ENCODE measurements at places on chromosomes 16 and 17.

GRCh38 chr16:70267516-70267915, 15.8 kb upstream of the EXOSC6 start:
- DNase-seq: no peak

DNA sequence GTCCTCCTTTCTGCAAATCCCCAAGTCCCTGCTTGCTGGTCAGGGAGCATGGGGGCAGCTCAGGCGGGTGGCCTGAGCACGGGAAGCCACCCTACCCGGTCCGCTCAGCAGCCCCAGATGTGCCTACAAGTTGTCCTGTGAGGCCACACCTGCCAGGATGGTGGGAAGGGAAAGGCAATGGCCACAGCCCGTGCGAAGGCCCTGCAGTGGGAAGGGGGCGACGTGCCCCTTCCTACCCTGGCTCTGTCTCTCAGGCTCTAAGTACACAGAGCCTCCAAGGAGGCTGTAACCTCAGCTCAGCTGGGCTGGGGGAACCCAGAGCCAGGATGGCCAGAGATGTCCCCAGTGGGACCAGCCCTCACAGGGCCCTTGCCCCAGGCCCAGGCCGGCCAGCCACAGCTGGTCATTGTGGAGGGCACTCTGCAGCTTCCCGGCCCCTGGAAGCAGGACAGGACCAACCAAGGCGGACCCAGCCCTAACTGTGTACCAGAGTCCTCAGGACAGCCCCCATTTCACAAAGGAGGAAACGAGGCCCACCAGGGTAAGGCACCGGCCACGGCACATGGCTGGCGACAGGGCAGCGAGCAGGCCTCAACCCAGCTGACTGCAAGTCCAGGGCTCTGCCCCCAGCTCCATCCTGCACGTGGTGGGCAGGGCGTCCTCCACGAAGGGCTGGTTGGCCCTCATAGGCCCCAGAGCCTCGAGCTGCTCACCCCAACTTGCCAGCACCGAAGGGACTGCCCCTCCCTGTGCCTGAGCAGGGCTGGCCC, 82.3 kb downstream of the RTN4RL1 start:
- no peak for DNase-seq

DNA sequence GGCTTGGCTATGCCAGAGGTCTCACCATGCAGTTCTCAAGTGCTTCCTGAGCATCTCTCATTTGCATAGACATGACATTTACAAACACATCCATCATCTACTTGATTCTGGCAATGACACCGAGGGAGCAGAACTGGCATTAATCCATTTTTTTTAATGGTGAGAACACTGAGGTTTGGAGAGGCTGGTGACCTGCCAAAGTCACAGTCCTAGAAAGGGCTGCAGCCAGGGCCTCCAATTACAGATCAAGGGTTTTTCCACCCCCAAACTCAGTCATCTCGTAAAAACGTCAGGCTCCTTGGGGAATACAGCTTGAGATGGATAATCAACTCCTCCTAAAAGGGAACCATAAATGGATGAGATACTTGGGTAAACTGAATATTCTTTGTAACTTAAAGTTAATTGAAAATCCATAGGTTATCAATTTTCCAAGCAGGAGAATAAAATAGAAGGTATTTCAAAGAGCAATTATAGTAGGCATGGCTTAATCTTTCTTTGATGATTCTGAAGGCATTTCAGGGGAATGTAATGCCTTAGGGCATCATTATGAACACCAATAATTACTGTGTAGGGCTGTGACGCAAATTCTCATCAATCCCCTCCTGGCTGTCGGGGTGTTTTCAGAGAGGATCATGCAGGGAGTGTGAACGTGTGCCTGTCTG, 9.4 kb upstream of the MEOX1 start:
- DNase-seq: no peak

- no peak for DNase-seq
These were observed 465.4 kb downstream of the CDH11 start for GRCh38 chr16:64656471-64656870.

- DNase-seq: no peak
These were observed 62.8 kb downstream of the DHRS7C start for GRCh38 chr17:9728564-9728963.

DNA sequence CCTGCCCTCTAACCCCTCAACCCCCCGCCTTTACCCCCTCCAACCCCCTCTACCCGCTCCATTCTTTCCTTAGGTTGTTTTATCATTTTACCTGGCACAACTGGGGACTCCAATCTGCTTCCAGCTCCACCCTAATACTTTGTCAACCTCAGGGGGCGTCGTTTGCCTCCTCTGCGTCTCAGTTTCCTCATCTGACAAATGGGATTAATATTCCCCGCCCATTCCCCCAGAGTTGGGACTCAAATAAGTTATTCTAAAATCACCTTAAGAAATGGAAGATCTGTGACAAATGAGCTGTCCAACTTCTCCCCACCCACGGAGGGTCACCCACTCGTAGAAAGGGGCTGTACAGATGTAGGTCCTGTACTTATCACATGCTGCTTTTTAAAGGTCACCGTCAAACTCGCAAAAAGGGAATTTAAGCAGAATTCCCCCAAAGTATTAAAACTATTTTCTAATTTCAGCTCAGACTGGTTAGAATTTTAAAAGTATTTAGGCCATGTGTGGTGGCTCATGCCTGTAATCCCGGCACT, 40.6 kb upstream of the CPNE2 start:
- DNase-seq: no peak

DNA sequence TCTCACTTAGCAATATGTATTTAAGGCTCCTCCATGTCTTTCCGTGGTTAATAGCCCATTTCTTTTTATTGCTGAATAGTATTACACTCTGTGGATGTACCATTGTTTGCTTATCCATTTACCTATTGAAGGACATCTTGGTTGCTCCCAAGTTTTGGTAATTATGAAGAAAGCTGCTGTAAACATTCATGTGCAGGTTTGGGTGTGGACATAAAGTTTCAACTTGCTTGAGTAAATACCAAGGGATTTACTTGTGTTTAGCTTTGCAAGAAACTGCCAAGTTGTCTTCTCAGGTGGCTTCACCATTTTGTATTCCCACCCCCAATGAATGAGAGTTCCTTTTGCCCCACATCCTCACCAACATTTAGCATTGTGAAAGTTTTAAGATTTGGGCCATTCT, 9.5 kb downstream of the LRRC36 start:
- no peak for DNase-seq

DNA sequence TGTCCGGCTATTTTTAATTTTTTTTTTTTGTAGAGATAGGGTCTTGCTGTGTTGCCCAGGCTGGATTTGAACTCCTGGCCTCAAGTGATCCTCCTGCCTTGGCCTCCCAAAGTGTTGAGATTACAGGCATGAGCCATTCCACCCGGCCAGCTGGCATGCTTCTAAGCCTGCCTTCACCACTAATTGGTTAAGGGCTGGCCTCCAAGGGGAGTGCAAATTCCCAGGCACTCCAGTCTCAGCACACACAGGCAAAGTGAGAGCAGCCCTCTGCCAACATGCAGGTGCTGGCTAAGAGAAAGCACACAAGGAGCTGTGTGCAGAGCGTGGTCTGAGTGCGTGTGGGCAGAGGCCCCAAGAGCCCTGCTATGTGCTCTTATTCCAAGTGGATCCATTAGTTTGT, 149.8 kb upstream of the HS3ST2 start:
- DNase-seq: no peak

DNA sequence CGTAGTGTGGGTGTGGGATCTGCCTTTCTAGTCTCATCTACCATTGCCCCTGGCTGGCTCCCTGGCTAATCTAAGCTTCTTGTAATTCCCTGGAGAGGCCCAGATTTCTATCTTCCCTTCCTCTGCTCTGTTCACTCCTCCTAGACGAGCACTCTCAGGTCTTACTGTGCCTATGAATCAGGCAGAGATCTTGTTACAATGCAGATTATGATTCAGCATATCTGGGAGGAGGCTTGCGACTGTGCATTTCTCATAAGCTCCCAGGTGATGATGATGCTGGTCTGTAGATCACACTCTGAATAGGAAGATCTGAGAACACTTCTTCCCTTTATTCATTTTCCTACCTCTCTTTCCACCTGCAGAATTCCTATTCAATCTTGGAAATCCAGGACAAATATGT, 200.1 kb downstream of the CBLN1 start:
- DNase-seq: no peak

GRCh38 chr16:10266809-10267208, 84.6 kb upstream of the GRIN2A start:
- DNase-seq: peak; percentile 12

GRCh38 chr16:47612711-47613110, 151.6 kb downstream of the PHKB start:
- DNase-seq: no peak

DNA sequence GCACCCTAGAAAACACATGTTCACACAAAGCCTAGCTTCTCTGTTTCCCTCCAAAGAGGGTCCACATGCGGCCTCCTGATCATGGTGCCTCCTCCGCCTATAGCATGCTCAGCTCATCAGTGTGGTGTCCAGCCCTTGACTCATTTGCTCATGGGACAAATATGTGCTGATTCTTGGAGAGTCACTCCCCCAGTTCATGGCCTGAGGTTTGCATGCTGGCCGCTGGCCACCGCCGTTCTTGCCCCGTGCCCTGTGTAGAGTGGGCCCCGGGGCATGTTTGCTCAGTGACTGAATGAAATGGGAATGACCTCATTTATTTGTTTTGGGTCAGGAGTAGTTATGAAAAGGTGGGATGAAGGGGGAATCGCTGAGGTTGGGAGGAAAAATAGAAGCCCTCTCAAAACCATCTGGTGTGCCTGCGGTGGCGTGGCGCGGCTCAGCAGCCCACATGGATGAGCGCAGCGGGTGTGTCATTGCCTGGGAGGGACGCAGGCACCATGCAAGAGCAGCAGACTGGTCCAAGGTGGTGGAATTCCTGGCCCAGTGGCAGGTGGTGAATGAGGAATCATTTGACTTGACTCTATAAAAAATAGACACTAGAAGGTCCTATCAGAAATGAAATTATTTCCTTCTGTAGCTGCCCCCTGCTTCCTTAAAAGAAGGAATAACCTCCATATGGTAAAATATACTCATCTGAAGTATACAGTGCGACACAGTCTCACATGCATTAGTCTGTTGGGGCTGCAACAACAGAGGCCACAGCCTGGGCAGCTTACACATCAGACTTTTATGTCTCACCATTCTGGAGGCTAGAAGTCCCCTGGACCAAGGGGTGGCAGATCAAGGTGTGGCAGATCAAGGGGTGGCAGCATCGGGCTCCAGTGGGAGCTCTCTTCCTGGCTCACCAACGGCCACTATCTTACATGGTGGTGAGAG, 31.7 kb downstream of the CRISPLD2 start:
- DNase-seq: no peak

DNA sequence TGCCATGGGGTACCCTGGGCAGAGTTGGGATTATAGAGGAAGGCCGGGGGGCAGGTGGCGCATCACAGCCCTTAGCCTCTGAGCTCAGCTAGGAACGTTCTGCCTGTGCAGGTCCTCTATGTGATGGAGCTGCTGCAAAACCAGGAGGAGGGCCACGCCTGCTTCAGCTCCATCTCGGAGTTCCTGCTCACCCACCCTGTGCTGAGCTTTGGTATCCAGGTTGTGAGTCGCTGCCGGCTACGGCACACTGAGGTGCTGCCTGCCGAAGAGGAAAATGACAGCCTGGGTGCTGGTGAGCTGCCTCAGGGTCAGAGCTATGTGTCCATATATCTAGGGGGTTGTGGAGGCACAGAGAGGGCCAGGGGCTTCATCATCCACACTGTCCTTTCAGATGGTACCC, 5.8 kb upstream of the NRN1L start:
- DNase-seq: no peak

- no peak for DNase-seq
These were observed 5.9 kb downstream of the GAS7 start for GRCh38 chr17:10192461-10192860.

GRCh38 chr16:88062341-88063210, 111.3 kb downstream of the BANP start:
- no peak for DNase-seq

DNA sequence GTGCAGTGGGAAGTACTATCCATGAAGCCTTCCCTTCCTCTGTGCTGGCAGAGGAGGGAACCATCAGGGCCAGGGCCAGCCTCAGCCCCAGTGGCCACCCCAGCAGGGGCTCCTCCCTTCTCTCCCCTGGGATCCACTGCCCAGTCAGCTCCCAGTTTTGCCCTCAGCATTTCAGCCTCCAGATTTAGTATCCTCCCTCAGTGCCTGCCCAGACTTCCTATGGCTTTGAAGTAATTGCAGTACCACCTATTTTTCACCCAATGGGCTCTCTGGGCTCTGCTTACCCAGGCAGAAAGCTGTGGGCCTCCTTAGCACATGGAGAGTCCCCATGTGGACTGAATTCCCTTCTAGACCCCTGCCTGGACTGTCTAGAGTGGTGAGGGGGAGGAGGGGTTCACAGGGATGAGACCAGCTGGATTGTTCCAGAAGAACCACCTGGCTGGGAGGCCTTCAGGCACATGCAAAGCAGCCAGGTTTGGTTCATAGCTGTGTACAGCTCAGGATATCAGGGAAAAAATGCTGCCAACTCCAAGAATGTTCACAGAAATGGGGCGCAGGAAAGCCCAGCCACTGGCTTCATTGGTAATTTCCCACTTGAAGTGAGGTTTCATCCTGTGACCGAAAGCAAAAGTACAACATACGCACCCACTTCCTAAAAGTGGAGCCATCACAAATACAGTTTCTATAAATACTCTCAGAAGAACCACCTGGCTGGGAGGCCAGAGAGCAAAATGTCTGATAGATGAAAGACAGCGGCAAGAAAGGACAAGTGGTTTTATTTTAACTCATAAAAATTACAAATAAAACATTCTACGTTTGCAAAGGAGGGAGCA, 15.2 kb upstream of the HERPUD1 start:
- DNase-seq: no peak

GRCh38 chr17:9684955-9685621, 39.8 kb downstream of the USP43 start:
- DNase-seq: no peak

GRCh38 chr16:67407788-67408452, 8.4 kb downstream of the ZDHHC1 start:
- no peak for DNase-seq

DNA sequence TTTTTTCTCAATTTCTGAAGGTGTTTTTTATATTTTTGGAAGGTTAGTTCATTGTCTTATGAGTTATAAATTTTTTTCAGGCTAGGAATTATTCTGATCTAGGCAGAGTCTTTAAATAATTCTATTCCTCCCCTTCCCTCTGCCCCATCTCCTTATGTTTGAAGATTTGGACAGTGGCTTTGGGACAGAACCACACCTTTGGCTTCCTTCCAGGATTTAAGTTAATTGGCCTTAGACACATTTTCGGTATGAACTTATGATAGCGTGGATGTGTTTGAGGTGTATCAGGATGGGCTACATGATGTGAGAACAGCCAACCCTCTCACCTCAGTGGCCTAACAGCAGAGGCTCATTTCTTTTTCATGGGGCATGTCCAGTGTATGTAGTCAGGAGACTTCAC, 24.3 kb downstream of the EPN2 start:
- no peak for DNase-seq

DNA sequence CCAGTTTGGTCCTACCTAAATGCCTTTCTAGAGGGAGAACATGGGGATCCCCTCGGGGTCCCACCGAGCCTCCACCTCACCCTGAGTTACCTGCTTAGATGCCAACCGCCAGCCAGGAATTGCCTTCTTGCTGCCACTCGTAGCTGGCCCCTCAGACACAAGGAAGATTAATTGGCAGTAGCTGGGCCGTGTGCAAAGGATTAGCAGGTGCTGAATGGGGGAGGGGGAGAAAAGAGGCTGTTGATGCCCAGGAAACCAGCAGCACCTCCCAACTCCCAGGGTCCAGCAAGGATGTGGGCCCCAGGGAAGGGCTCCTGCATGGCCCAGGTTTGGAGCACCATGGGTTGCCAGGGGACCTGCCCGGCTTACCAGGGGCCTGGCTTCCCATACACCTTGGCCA, at the start of gene CNGB1:
Gene CNGB1 (minus strand): TSS at position 159 of the 400 bp plus-strand sequence. CDS start 3,842 bp downstream, outside the sequence.
- no peak for DNase-seq

Measured in stimulated activated CD4-positive, alpha-beta T cell treated with anti-CD3 and anti-CD28 coated beads, TNF-alpha, amount 100 ng/mL, for 48 hours (primary cell).